Effector memory CD4-positive, alpha-beta T cell (primary cell): ENCODE measurements at places on chromosomes 11 and 22.

DNA sequence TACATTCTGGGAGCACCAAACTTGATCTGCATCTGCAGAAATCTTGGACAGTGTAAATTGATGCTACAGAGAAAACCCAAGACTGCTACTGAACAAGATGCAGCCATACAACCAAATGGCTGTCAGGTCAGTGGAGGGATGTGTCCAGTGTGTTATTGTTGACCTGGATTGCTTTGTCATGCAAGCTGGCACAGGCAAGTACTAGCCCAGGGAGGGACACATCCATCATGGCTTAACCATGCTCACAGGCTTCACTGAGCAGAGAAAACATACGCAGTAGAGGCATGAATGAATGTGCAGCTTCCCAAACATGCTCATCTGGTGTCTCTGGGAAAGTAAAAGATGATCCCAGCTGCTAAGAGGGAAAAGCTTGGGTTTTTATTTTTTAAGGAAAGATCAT lies 93.6 kb downstream of the MTNR1B start:
- DNase-seq, result no peak

DNA sequence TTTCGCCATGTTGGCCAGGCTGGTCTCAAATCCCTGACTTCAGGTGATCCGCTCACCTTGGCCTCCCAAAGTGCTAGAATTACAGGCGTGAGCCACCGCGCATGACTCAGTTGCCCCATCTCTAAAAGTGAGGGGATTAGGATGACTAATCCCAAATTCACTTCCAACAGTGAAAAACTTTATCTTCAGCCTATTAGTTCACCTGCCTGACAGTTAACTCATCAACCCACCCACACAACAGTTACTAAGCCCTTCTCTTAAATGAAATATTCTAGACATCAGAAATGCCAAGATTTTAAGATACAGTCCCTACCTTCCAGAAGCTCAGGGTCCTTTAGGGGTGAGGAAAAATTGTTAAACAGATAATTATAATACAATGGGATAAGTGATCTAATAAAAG lies 2.0 kb upstream of the ANKRD42 start:
- DNase-seq, result no peak

- DNase-seq, result no peak
Measured at GRCh38 chr11:92477686-92478085, 253.1 kb downstream of the FAT3 start.

DNA sequence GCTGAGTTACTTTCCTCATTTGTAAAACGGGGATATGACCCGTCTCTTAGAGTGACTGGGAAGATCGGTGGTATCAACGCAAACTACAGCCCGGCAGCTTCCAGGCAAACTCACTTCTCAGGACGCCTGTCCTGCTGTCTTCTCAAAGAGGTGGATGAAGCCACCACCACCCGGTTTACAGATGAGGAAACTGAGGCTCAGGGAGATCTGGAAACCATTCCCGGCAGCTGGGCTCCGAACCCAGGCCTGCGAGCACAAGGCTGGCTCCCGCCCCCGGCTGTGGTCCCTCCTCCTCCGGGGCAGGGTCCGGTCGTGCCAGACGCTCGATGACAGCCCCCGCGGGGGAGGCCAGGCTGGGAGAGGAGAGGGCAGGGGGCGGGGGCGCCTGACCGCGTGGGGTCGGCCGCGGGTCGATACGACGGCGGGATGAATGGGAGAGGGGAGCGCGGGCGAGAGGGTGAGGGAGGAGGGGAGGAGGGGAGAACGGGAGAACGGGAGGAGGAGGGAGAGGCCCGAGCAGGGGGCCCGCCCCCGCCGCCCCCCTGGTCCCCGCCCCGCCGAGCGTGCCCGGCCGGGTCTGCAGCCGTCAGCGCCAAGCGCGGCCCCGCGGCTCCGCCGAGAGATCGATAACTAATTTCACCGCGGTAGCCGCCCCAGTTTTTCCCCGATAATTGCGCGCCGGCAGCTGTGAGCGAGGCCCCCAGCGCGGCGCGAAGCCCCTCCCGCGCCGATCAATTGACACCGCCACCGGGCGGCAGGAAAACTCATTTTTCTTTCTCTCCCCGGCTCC lies 14.0 kb downstream of the IGLL1 start:
- DNase-seq, result no peak

GRCh38 chr22:46971099-46971763 lies 208.8 kb downstream of the TBC1D22A start:
- DNase-seq, result no peak

DNA sequence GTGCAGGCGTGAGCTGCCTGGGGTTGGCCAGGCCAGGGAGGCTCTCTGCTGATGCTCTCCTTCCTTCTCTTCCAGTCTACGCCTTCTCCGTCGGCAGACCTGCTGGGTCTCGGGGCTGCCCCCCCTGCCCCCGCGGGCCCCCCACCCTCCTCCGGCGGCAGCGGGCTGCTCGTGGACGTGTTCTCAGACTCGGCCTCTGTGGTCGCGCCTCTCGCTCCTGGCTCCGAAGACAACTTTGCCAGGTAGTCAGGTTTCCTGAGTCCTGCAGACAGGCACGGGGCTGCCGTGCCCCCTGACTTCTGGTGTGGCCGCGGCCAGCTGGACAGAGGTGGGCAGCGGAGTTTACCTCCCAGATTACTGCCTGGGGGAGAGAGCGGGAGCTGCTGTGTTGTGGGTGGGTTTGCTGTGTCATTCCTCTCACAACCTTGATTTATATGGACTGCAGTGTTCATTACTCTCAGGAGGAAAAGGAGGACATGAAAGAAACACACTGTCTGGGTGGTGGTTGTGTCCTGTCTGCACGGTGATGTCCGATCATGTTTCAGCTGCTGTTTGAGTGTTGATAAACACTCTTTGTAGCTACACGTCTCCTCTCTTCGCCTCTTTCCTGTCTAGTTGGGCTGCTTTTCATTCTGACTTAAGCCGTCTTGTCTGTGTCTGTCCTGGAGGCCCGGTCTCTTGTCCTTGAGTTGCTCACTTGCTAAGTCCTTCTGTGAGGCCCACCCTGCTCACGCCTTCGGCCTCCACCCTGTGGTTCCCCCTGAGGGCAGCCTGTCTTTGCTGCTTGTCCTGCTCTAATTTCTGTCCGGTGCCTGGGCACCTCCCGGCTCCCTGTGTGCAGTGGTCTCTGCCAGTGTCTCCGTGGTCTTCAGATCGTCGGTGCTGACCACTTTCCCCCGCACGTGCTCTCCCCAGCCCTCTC lies 35.9 kb downstream of the MUC6 start:
- DNase-seq, result no peak

- DNase-seq, result no peak
Measured at GRCh38 chr11:111849631-111850030, 21.8 kb downstream of the ALG9 start.

- no peak for DNase-seq
Measured at GRCh38 chr11:133917921-133918607, 38.7 kb downstream of the IGSF9B start.

- DNase-seq, result no peak
Measured at GRCh38 chr11:69000831-69001242, 12.2 kb downstream of the MRGPRF start.

- no peak for DNase-seq
Measured at GRCh38 chr22:48098243-48098920, 1335.9 kb downstream of the TBC1D22A start.

DNA sequence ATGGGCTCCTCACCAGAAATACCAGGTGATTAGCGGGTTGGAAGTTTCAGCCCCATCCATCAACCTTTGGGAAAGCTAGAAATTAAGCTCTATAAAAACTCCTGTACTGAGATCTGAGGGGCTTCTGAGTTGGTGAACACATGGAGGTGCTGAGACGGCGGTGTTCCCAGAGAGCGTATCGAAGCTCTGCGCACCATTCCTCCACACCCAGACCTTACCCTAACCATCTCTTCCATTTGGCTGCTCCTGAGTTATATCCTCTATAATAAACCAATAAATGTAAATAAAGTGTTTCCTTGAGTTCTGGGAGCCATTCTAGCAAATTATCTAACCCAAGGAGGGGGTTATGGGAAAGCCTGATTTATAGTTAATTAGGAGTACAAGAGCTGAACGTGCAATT lies 41.4 kb downstream of the TMEM123 start:
- no peak for DNase-seq

DNA sequence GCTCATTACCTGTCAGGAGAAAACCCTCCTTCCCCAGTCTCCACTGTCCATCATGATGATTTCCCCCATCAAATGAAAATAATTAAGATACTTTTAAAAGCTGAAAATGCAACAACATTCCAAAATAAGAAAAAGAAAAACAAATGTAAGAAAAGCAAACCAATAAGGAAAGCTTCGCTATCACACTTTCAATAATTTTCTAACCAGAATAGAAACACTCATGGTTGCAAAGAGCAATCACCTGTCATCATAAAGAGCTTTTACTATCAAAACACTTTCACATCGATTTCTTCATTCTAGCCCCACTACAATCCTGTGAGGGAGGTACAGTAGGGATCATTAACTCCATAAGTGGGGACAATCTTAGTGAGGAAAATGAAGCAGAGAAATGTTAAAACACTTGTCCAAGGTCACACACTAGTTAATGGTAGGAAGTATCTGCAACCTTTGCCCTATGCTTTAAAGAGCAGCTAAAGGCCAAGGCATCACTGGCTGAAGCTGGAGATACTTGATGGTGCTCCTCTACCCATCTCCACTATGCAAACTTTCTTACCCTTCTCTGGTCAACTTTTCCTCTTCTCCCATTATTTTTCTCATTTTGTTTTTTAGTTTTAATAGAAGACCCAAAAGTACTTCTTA lies 2.6 kb downstream of the RBM4B start:
- DNase-seq, result no peak

GRCh38 chr11:73907191-73907590 lies 30.4 kb downstream of the PAAF1 start:
- no peak for DNase-seq

DNA sequence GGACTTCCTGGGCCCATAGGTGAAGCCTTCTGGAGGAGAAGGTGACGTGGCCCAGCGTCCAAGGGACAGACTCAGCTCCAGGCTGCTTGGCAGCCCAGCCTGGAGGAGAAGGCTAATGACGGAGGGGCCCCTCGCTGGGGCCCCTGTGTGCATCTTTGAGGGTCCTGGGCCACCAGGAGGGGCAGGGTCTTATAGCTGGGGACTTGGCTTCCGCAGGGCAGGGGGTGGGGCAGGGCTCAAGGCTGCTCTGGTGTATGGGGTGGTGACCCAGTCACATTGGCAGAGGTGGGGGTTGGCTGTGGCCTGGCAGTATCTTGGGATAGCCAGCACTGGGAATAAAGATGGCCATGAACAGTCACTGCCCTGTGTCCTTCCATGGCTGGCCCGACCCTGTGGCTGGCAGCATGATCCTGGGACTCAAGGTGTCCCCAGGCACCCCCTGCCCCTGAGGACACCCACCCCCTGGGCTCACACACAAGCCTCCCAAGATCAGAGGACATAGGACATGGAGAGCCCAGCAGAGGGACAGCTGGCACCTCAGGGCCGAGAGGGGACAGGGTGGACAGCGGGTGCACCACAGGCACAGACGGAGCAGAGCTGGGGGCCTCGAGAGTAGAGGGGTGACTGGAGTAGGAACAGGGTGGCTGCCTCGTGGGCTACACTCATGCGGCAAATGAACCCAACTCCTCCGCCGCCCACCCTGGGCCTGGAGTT lies 10.1 kb downstream of the SIGIRR start:
- no peak for DNase-seq

DNA sequence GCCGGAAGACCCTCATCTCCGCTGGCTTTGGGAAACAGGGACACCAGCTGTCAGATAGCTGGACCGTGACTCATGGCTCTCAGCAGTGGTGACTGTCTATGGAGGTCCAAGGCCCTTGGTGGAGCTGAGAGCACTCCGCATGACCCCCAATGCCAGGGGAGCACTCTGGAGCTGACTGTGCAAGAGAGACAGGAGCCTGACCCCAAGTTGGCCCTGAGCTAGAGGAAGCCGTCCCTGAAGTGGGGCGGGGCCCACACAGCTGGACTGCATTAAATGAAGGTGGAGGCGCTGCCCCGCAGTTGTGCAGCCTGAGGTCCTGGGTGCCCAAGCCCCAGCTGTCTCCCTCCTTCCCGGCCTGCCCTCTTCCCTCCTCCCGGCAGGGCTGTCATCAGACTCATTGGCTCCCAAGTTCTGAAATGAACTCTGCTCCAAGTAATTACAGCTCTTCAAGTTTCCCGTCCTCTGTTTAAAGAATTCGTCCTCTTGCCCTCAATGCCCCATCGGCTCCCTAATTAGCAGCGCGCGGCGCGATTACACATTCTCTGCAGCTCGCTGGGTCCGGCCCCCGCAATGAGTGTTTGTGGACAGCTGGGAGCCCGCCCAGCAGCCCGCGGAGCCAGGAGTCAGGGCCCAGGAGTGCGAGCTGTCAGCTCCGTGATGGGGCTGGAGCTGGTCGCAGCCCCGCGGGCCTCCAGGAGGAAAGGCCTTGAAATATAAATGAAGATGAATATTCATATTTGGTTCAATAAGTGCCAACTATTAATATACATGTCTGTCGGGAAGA lies 93.2 kb upstream of the LMO1 start:
- no peak for DNase-seq

- no peak for DNase-seq
Measured at GRCh38 chr11:33949252-33949913, 57.5 kb upstream of the LMO2 start.

GRCh38 chr22:37442135-37442534 lies 14.9 kb upstream of the ELFN2 start:
- DNase-seq, result no peak

- no peak for DNase-seq
Measured at GRCh38 chr11:42237701-42238235, 778.3 kb upstream of the LRRC4C start.

- DNase-seq, result no peak
Measured at GRCh38 chr11:116065986-116066385, 561.8 kb upstream of the CADM1 start.

DNA sequence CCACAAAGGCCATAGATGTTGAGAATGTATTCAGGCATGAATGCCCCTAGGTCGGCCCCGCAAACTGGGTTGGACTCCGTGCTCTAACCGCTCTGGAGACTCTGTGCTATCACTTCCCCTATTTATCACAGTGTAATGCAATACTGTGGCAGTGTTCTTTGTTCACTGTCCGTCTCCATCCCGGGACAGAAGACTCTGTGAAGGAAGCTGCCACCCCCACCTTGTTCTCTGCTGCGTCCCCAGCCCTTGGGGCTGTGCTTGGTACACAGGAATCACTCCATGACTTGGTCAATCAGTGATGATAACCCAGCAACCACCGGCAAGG lies 57.6 kb downstream of the TSPAN18 start:
- no peak for DNase-seq

- no peak for DNase-seq
Measured at GRCh38 chr11:5225480-5225871, 1.4 kb downstream of the HBB start.

DNA sequence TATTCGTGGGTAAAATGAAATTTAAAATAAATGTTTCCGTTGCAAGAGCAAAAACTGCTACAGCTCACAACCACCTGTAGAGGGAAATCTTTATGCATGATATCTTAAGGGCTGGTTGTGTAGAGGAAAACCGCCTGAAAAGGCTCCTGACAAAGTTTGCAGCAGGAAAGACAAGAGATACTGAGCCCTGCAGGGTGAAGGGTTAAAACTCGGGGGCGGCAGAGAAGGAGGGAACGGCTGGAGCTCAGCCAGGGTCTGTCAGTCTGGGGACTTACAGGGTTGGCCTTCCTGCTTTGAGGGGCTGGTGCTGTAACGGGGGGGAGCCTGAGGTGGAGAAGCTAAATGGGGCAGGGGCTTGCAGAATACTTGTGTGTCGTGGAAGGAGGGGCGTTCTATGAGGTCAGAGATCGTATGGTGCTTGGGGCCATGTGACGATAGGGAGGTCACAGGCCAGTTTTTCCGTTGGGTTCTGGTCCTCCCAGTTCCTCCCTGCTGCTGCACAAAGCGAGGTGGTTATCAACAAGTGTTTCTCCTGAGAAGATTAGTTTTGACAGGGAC lies 122.9 kb upstream of the HSD17B12 start:
- DNase-seq, result no peak
